Mammary microvascular endothelial cell (primary cell): ENCODE measurements at places on chromosomes 16 and 17. TPM values are rescaled to one million over a fixed set of nuclear protein-coding genes. Genes with fewer than 3 reads are reported as not detected.

The SLC6A4 gene
- total RNA-seq = 1.9 and 3.0 TPM in 2 replicates

The TSNAXIP1 gene
- 0.13 and 0.20 TPM in 2 replicates for total RNA-seq

The PRSS36 gene
- 0.25 TPM in 1 of 2 replicates, not detected in the other for total RNA-seq

The CD300LB gene
- total RNA-seq = not detected in 2 replicates

The CDIP1 gene
- total RNA-seq = 36.8 and 38.6 TPM in 2 replicates

The GRN gene
- 445 and 504 TPM in 2 replicates for total RNA-seq

The TEX19 gene
- total RNA-seq = not detected in 2 replicates

The CHST4 gene
- total RNA-seq = not detected in 2 replicates

The NTN1 gene
- total RNA-seq = 0.13 and 0.15 TPM in 2 replicates

The AOC3 gene
- total RNA-seq = 0.40 TPM in 1 of 2 replicates, not detected in the other

The RNF43 gene
- total RNA-seq = not detected in 2 replicates

The PPY gene
- not detected in 2 replicates for total RNA-seq

The SOX15 gene
- not detected in 2 replicates for total RNA-seq

The AOC2 gene
- total RNA-seq = 0.20 and 0.27 TPM in 2 replicates

The KRTAP4-4 gene
- not detected in 2 replicates for total RNA-seq

The ZNF597 gene
- total RNA-seq = 1.3 and 1.5 TPM in 2 replicates

The TPPP3 gene
- total RNA-seq = 0.20 TPM in 1 of 2 replicates, not detected in the other

The XYLT1 gene
- 0.33 and 0.39 TPM in 2 replicates for total RNA-seq

The SDK2 gene
- not detected in 2 replicates for total RNA-seq

The CHST6 gene
- total RNA-seq = 0.20 and 0.44 TPM in 2 replicates

The CES2 gene
- total RNA-seq = 18.2 and 24.2 TPM in 2 replicates

The ENPP7 gene
- not detected in 2 replicates for total RNA-seq

The TM4SF5 gene
- total RNA-seq = not detected in 2 replicates

The NPIPA5 gene
- 3.1 and 5.1 TPM in 2 replicates for total RNA-seq

The TP53TG3D gene
- total RNA-seq = not detected in 2 replicates

The ATP1B2 gene
- not detected in 2 replicates for total RNA-seq

The TNFRSF17 gene
- not detected in 2 replicates for total RNA-seq

The MARF1 gene
- total RNA-seq = 8.2 and 12.0 TPM in 2 replicates

The STH gene
- total RNA-seq = not detected in 2 replicates

The HERPUD1 gene
- 82.0 and 112 TPM in 2 replicates for total RNA-seq

The CMTM2 gene
- total RNA-seq = not detected in 2 replicates

The HBQ1 gene
- total RNA-seq = not detected in 2 replicates

The KRT33B gene
- not detected in 2 replicates for total RNA-seq

The ANKS4B gene
- not detected in 2 replicates for total RNA-seq

The ENDOV gene
- 11.9 and 15.7 TPM in 2 replicates for total RNA-seq

The CHST5 gene
- total RNA-seq = not detected in 2 replicates

The GAS7 gene
- total RNA-seq = 0.60 and 0.89 TPM in 2 replicates

The MYL4 gene
- total RNA-seq = 2.4 and 2.6 TPM in 2 replicates

The DNASE1 gene
- 5.9 and 6.9 TPM in 2 replicates for total RNA-seq

The TPSAB1 gene
- not detected in 2 replicates for total RNA-seq

The LRRC36 gene
- total RNA-seq = 0.39 and 0.40 TPM in 2 replicates

The ATP2A1 gene
- total RNA-seq = not detected in 2 replicates

The TERB1 gene
- not detected in 2 replicates for total RNA-seq

The TNFSF13 gene
- total RNA-seq = 2.8 and 5.5 TPM in 2 replicates

The EVI2B gene
- total RNA-seq = 5.8 and 7.1 TPM in 2 replicates

The HOXB8 gene
- total RNA-seq = 15.5 and 22.9 TPM in 2 replicates

The ANKFN1 gene
- not detected in 2 replicates for total RNA-seq

The KRT39 gene
- not detected in 2 replicates for total RNA-seq

The POLG2 gene
- 4.3 and 6.1 TPM in 2 replicates for total RNA-seq

The HP gene
- total RNA-seq = not detected in 2 replicates

The CXCL16 gene
- total RNA-seq = 10.3 and 11.9 TPM in 2 replicates

The CCL4 gene
- total RNA-seq = not detected in 2 replicates
